Ascending aorta (tissue), 2 donors: ENCODE measurements at places on chromosomes 16 and 17. TPM values are rescaled to one million over a fixed set of nuclear protein-coding genes. Genes with fewer than 3 reads are reported as not detected.

The SLC2A4 gene
- total RNA-seq: 4.9 TPM

The TMEM220 gene
- 0.53 TPM for total RNA-seq

The MYLK3 gene
- not detected for total RNA-seq

The CYBA gene
- total RNA-seq: 361 TPM

The HS3ST3B1 gene
- 14.6 TPM for total RNA-seq

The DNAH17 gene
- total RNA-seq: not detected

The ABI3 gene
- 35.1 TPM for total RNA-seq

The PAQR4 gene
- 9.2 TPM for total RNA-seq

The EME2 gene
- 25.3 TPM for total RNA-seq

The CD7 gene
- 6.7 TPM for total RNA-seq

The PFN1 gene
- 1,046 TPM for total RNA-seq

The HSD17B2 gene
- not detected for total RNA-seq

DNA sequence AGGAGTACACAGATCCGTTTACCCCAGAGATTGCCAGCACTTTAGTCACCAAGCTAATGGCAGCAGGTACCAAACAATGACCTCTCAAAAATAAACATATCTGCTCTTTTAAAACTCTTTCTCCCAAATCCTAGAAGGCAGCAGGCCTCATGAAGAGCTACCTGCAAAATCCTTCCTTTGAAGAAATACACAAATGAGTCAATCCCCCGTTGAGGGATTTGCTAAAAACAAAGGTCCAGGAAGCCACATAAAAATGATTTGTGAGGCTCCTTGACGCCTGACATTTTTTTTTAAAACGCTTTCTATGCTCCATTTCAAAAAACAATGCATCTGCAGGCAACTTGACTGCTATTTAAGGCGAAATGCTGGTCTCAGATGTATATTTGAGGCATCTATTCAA, 58.2 kb downstream of the NACA2 start:
- DNase-seq: no peak

- DNase-seq: no peak
These were observed 15.8 kb upstream of the ITGB3 start for GRCh38 chr17:47237841-47238240.

DNA sequence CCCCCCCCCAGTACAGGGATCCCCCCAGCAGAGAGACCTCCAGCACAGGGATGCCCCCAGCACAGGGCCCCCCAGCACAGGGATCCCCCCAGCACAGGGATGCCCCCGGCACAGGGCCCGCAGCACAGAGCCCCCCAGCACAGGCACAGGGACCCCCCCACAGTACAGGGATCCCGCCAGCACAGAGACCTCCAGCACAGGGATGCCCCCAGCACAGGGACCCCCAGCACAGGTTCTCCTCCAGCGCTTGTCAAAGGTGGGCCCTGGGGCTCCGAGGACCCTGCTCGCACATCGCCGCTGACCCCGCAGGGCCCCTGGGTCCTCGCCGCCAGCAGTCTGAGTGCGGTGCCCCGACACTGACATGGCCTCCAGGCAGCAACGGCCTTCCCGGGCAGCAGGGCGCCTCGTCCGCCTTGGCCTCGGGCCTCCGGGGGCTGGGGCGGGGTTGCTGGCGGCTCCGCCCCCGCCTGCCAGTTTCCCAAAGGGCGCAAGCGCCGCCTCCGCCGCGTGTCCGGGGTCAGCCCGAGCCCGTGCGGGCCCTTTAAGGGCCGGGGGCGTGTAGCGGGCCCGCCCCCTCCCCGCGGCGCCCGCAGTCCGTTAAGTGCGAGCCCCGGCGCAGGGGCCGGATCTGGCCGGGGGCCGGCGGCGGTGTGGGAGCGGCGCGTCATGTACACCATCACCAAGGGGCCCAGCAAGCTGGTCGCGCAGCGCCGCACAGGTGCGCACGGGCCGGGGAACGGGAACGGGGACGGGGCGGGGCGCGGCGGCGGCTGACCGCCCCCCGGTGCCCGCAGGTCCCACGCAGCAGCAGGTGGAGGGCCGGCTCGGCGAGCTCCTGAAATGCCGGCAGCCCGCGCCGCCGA, at the start of gene MCRIP2:
MCRIP2 (plus strand) TSS at position 503 of the 863 bp plus-strand sequence; CDS start at position 667, 164 bp downstream.
- DNase-seq: peak; percentile 90

- DNase-seq: no peak
These were observed 12.7 kb upstream of the CRHR1 start for GRCh38 chr17:45771271-45771959.

GRCh38 chr17:81794509-81794908, 9.4 kb upstream of the GCGR start:
- DNase-seq: no peak

GRCh38 chr17:4233668-4234258, 30.0 kb downstream of the ANKFY1 start:
- no peak for DNase-seq

DNA sequence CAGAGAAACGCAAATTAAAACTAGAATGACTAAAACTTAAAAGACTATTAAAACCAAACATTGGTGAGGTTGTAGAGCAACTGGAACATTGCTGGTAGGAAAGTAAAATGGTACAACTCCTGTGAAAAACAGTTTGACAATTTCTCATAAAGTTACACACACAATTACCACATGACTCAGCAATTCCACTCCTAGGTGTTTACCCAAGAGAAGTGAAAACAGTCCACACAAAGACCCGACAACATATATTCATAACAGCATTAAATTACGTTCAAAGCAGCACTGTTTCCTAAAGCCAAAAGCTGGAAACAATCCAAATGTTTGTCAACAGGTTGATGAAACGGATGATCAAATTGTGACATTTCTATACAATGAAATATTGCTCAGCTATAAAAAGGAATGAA, 26.5 kb upstream of the ALOX12 start:
- DNase-seq: no peak

DNA sequence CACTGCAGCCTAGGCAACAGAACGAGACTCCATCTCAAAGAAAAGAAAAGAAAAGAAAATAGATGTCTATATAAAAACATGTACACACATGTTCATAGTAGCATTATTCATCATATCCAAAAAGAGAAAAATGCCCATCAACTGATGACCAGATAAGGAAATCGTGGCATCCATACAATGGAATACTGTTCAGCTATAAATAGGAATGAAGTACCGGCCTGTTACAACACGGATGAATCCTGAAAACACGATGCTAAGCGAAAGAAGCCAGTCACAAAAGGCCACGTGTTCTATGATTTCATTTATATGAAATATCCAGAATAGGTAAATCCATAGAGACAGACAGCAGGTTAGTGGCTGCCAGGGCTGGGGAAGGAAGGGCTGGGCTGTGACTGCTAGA, 65.8 kb downstream of the TBC1D16 start:
- peak; percentile 7 for DNase-seq

- DNase-seq: no peak
These were observed 6.5 kb upstream of the LLGL1 start for GRCh38 chr17:18218756-18219415.

GRCh38 chr16:28069971-28070794, 6.7 kb upstream of the GSG1L start:
- DNase-seq: no peak

- no peak for DNase-seq
These were observed 70.6 kb downstream of the BCAS3 start for GRCh38 chr17:60748204-60748603.

DNA sequence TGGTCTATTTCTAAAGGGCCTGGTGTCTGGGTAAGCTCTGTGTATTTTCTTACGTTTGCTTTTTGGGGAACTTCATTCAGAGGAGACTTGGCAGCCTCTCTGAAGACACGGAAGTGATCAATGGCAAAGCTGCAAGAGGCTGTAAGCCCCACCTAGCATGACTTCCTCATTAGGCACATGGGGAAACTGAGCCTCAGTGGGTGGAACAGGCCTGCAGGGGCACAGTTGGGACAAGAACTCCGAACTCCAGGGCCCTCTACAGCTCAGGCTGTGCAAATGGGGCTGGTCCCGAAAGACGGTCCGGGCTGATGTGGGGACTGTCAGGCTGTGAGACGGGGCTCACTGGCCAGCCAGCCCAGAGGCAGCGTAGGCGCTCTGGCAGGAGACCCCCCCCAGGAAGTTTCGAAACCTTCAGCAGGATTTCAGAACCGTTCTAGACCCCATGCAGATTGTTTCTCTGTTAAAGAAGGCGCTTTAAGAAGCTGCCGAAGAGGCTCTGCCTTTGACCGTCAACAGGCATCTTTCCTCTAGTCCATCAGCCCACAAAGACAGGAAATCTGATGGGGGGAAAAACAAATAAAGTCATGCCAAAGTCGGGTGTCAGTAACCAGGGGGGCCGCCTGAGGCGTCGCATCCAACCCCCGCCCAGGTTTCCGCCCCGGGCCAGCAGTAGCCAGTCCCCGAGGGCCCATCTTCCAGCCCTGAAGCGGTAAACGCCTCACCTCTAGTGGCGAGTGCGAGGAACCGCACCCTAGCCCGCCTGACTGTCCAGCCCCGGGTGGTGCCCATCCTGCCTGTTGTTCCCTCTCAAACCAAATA, 79.8 kb upstream of the TBC1D3K start:
- DNase-seq: peak; percentile 18

DNA sequence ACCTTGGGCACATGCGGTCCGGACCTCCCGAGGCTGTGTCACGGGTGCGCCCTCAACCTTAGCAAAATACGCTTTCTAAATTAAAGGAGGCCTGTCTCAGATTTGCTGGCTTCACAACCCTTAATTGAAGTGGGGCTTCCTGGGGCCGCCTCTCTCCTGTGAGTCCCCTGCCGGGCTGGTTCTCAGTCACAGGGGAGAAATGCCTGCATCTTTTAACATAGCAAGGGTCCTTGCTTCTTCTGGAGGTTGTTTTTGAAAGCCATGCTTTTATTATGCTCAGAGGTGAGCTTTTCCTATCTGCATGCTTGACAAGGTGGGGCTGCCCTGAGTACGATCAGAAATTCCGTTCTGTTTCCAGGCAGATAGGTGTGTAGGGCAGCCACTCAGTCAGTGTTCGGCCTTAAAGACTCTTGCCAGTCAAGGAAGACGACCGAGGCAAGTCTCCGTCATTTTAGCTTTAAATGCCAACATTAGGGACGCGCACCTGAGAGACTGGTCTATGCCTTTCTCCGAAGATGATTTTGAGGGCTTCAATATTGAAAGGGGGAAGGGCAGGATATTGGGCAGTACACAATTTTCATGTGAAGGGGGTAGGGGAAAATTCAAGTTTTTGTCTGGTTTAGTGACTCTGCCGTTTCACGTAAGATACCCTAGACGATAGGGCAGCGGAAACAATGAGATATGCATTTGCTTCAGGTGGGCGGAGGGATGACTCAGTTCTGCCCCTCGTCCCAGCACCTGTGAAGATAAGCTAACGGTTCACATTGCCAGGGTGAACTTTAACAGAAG, 5.5 kb upstream of the SLC7A5 start:
- DNase-seq: no peak

- no peak for DNase-seq
These were observed 31.3 kb upstream of the SLC39A11 start for GRCh38 chr17:73123606-73124320.

GRCh38 chr16:12439399-12440227, 364.1 kb downstream of the CPPED1 start:
- DNase-seq: no peak

GRCh38 chr16:78560997-78561396, 461.5 kb downstream of the WWOX start:
- DNase-seq: no peak

- DNase-seq: no peak
These were observed 12.2 kb downstream of the ITGB4 start for GRCh38 chr17:75733471-75733870.

DNA sequence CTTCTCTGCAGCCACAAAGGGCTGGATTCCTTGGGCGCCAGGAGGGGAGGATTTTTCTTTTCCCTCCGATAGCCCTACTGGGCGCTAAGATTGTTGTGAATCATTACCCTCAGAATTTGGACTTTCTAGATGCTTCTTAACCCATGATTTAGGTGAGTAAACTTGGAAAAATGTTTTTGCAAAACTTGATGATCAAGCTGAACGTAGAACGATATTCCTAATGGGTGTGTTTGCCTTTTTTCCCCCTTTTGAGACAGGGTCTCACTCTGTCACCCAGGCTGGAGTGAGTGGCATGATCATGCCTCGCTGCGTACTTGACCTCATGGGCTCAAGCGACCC, 43.8 kb downstream of the PGS1 start:
- no peak for DNase-seq

GRCh38 chr17:17798010-17798556, 38.7 kb downstream of the SREBF1 start:
- DNase-seq: no peak
